AG09319 (cell line): ENCODE measurements at places on chromosomes 2 and 18.

GRCh38 chr2:198905881-198906612 is 551.7 kb downstream of the SATB2 start:
- DNase-seq = no peak

- DNase-seq = no peak
Observed at GRCh38 chr2:230575642-230576324, 136.9 kb upstream of the CAB39 start.

DNA sequence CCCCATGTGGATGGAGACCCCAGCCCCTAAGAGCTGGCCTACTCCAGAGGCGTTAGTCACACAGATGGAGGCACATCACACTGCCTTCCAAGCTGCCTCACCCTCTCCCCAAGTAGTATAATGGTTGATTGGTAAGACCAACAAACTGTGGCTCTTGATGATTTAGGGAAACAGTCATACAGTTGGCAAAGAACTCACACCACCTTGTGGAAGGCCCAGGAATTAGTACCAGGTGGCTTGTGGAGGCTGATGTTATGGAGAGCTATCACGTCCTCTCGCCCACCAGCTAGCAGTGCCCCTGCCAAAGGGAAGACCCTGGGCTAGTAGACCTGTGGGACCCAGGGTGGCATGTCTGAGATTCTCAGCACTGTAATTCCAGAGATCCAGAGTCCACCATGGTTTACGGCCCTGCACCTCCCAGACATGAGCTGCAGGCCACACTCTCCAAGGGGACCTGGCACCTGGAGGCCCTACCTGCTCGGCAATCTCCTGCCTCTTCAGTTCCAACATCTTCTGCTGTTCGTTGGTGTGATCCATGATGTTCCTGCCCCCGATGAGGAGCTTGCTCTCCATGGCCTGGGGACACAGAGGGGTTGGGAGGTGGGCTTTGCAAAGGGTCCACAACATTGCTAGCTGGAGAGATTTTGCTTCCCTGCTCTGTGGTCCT is 26.3 kb downstream of the KIF3C start:
- no peak for DNase-seq

DNA sequence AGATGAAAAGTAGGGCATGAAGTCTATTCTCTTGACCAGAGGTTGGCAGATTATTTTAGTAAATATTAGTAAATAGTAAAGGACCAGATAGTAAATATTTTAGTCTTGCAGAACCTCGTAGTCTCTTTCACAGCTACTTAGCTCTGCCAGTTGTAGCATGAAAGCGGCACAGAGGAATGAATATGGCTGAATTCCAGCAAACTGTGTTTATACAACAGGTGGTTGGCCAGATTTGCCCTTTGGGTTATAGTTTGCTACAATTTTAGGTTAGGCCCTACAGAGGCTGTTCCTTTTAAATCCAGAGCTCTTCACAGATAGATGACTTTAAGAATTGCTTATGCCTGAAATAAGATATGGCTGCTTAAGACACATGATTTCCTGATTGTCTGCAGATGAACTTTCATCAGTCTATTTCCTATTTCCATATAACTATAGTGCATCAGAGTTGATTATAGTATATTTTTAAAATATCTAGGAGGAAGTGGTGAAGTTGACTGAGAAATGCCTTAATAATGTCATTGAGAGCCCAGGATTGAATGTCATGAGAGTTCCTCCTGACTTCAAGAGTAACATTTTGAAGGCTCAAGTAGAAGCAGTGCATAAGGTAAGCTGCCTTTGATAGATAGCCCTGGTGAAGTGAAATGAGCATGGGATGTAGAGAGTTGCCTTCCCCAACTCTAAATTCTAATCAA is 80.5 kb downstream of the TMEM185B start:
- no peak for DNase-seq

- DNase-seq = no peak
Observed at GRCh38 chr2:15177103-15177502, 384.0 kb downstream of the NBAS start.

GRCh38 chr2:101162561-101163330 is 11.6 kb upstream of the TBC1D8 start:
- DNase-seq = no peak

- no peak for DNase-seq
Observed at GRCh38 chr2:179383975-179384374, 119.3 kb upstream of the SESTD1 start.

DNA sequence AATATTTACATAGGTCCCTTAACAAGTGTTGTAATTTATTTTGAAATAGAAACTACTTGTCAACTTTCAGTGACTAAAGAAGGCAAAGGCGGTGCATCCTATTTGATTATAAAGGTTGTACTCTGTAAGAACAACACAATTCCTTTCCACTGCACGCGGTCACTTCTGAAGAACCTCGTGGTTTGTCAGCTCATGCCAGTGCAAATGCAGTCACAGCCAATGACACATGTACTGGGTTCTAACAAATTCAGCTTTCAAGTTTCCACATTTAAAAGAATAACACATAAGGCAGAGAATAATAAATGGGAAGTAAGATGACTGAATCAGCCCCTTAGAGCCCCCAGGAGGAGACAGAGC is 39.7 kb downstream of the CYB5A start:
- no peak for DNase-seq

- no peak for DNase-seq
Observed at GRCh38 chr18:989425-989824, 84.8 kb downstream of the ADCYAP1 start.

DNA sequence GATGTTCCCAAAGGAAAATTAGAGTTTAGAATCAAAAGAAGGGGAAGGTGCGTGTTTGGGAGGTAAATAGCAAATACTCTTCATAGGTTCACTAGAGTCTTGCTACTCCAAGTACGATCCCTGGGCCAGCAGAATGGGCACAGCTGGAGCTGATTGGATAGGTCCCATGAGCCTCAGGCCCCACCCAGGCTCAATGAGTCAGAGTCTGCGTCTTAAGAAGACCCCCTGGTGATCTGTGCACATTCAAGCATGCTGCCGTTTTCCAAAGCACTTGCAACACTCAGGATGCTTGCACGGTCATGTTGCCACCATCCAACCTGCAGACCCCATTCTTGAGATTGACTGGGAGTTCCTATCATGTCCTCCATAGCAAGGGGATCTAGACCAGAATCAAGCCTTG is 40.5 kb downstream of the ABCG8 start:
- DNase-seq = no peak

GRCh38 chr2:165898381-165898780 is 55.2 kb downstream of the TTC21B start:
- DNase-seq = no peak
